ENCODE measurements at places on chromosomes 12 and 14.

- no peak for DNase-seq
These were observed 152.0 kb downstream of the KTN1 start for GRCh38 chr14:55731881-55732498.

DNA sequence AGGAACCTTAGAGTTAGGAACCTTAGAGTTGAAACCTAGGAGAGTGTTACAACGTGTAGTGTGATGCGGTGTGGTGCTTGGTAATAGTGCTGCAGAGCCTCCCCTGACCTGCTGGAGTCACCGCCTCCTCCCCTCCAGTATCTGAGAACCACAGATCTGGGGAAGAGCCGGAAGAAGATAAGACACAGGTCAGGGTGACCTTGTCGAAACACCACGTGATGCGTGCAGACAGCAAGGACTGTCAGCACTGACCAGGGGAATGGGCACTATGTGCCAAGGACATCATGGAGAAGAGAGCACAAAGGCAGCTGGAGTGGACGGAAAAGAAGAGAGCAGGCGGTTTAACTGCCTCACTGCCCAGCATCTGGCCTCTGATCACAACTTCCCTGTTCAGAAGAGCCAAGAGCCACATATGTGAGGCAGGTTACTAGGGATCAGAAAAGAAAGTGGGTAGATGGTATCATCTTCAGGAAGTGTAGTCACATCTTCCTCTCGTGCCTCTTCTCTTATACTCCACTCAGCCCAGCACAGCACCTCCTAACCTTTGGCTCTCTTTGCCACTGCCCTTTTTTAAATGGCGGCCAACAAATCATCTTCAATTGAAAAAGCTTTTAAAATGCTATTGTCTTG is 93.7 kb downstream of the TESC start:
- no peak for DNase-seq

DNA sequence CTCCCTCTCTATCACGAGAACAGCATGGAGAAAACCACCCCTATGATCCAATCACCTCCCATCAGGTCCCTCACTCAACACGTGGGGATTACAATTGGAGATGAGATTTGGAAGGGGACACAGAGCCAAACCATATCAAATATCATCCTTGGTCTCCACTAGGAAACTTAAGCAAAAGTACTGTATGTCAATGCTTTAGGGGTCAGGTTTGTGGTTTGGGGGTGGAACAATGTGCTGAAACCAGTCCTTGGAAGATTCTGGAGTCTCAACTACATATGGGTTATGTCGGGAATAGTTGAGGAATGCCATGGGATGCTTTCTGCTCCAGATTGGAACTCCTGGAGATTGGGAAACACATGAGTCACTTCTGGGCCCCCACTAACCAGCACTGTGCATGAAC is 48.3 kb upstream of the CCDC63 start:
- no peak for DNase-seq

DNA sequence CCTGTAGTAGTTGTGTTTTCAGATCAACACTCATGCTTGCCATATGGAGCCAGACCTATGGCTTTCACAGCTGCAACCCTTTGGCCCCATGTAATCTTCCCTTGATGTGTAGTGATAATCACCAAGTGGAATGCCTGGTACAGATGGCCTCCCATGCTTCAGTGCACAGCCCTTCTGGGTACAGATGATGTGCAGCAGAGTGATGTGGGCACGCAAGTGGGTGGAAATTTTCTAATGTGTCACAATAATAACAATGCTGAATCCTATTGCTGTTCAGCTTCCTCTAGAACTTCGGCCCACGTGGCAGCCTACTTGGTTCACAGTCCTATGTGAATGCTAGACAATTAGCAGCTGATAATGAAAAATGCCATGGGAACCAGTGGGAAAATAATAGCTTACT is 188.1 kb downstream of the SNAPC1 start:
- DNase-seq: peak; percentile 0
